ENCODE measurements at places on chromosomes 11 and 22.
A peak's percentile ranks its signal among the peaks of the same experiment; 100 is the strongest.

- DNase-seq, result no peak
Measured at GRCh38 chr11:69683764-69684333, 8.7 kb upstream of the LTO1 start.

DNA sequence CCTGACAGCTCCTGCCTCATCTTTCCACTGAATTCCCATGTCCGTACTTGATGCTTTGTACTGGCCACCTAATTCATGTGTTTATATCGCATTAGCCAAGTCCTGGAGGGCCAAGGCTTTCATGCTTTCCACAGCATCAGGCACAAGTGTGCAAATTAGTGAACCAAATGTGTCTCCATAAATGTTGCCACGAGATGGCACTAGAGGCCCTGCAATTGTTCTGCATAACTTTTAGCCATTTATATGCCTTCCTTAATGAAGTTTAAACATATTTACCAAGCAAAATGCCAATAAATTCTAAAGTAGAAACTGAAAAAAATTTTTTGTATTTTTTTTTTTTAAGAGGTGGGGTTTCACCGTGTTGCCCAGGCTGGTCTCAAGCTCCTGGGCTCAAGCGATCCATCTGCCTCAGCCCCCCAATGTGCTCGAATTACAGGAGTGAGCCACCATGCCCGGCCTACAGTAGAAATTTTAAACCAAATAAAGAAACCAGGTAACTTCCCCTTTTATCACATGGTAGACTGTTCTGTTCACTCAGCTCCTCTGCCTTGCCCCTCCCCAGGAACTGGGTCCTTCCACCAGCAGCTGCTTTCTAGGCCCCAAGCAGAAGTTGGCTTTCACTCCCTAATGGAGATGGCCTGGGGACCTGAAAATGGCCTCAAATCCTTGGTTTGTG is 20.8 kb upstream of the IL18BP start:
- peak; percentile 57 for DNase-seq

DNA sequence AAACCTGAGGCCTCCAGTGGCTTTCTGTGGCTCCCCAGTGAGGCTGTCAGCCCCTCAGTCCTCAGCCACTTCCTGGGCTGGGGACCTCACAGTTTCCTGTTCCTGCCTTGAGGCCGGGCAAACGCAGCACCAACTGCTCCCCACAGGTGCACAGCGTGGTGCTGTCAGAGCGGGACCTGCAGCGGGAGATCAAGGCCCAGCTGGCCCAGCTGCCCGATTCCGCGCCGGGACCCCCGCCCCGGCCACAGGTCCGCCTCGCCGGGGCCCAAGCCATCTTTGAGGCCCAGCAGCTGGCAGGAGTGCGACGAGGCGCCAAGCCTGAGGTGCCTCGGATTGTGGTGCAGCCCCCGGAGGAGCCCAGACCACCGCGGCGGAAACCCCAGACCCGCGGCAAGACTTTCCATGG is 5.4 kb downstream of the TBC1D10C start:
- DNase-seq, result peak; percentile 89

DNA sequence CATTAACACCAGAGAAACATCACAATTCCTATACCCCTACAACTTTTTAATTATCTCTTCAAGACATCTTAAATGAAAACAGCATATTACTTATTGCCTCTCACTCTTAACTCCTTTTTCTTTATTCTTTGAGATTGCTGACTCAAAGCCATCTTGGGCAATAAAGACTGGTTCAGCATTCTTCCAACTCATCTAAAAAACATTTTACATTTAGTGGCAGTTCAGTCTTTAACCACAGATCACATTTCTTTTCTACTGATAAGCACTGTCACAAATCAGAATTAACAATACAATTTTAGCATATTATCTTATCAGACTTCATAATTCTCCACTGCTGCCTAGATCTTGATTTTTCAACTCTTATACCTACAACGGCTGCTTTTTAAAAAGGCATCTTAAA is 34.0 kb downstream of the SIK3 start:
- peak; percentile 48 for DNase-seq

GRCh38 chr11:33731723-33732531 is 4.3 kb downstream of the CD59 start:
- no peak for DNase-seq

- DNase-seq, result no peak
Measured at GRCh38 chr11:14309425-14310192, 49.4 kb downstream of the RRAS2 start.

GRCh38 chr22:28742562-28742962 is 723 bp downstream of the HSCB start:
- no peak for DNase-seq

- no peak for DNase-seq
Measured at GRCh38 chr11:113581713-113582112, 106.5 kb upstream of the DRD2 start.

DNA sequence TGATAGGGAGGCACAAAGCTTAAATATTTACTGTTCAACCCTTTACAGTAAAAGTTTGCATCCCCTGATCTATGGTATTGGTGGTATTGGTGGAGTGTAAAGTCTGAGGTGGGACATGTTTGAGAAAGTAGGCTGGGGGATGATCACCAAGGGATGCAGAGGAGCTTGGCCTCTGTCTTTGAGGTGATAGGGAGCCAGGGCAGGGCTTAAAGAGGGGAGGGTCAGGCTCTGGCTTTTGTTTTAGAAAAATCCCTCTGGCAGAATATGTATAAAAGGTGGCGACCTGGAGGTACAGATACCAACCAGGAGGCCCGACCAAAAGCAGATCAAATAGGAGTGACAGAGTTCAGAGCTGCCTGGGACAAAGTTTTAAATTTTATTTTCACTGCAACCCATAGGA is 59.0 kb downstream of the SWAP70 start:
- DNase-seq, result no peak

DNA sequence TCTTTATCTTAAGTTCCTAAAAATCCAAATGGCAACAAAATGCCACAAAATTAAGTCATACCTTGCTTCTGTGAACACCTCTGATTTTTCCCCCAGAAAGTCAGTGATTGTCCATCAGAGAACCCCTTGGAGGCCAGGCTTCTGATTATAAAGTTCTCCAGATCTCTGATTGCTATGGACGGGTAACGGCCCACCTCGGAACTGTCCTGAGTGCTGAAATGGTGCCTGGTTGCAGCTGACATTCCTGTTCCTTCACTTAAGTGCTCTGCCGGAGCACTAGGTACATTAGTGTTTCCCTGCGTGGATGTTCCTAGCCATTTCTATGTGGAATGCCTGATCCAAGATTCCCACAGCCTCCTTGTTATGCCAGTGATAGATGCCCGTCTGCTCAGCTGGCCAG is 85.0 kb downstream of the CHST1 start:
- DNase-seq, result peak; percentile 40

- no peak for DNase-seq
Measured at GRCh38 chr11:59212744-59213631, at the start of gene MPEG1. MPEG1 (minus strand) TSS chr11:59212927; CDS start chr11:59212865, 62 bp downstream.

GRCh38 chr22:32922186-32922585 is 120.7 kb downstream of the TIMP3 start:
- no peak for DNase-seq

DNA sequence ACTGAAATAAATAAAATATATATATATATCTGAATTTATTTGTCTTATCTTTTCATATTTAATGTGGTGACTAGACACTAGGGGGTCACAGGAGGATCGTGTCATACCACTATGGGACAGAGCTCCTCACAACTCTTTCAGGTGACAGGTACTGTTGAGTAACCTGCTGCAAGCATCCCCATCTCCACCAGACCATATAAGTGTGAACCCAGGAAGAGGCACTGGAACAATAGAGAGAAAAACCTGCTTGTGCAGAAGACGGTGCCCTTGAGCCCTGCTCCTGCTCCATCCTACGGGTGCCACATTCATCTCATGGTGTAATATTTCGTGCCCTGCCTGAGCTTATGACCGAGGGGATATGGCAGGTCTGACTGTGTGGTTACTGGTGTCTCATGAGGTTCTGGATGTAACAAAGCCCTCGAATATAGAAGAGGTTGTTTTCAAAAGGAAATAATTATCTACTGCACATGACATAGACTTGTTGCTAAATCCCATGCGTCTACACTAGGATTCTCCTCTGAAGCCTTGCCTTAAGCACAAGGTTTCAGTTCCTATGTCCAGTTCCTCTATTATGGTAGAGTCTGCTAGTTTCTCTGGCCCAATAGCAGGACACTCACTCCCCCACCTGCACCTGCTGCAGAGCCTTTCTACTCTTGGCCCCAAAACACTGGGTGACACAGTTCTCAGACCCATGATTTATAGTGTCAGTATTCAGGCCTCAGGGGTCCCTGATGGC is 70.4 kb downstream of the GGTLC2 start:
- DNase-seq, result no peak

DNA sequence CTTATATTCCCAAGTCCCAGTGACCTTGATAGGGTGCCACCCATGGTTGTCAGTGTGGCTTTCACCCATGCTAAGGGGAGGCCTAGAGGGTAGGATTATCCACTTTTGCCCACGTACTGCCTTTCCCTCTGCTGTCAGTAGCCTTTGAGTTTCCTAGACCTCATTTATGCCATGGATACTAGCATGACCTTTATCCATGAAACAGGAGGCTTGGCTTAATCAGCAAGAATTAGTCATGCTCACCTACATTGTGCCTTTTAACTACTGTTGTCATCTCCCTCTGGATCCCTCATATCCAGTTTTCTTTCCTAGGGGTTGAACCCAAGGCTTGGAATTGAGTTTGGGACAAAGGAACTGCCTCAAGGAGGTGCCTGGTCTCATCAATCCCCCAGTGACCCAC is 716.7 kb downstream of the NTM start:
- DNase-seq, result no peak

- DNase-seq, result no peak
Measured at GRCh38 chr11:101030692-101031091, 98.9 kb downstream of the PGR start.

- no peak for DNase-seq
Measured at GRCh38 chr11:28793282-28793738, 685.1 kb downstream of the METTL15 start.

DNA sequence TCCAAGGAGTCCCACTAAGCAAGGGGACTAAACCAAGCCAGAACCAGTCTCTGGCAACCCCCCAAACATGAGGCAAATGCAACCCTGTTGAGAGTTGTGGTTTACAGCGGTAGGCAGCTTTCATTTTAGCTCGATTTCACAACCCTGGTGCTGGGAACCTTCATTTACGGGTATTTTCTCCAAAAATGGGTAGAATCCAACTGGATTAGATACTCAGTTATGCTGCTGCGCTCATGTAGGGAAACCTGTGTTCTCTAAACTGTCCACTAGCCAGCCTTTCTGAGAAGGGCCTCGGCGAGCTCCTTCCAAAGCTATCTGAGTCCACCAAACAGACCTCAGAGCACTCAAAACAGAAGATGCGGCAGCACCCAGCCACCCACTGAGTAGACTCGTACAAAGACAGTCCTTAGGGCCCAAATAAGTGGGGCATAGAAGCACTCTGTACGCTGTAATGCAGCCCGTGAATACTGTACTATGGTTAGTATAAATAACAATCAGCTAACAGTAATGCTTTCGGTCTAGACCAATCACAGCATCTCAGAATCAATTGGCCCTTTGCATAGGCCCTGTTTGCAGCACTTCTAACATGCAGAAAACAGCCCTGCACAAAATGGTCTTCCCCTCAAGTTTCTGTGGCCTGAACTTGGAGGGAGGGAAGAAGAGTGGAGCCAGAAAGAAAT is 104.7 kb downstream of the ETS1 start:
- no peak for DNase-seq

DNA sequence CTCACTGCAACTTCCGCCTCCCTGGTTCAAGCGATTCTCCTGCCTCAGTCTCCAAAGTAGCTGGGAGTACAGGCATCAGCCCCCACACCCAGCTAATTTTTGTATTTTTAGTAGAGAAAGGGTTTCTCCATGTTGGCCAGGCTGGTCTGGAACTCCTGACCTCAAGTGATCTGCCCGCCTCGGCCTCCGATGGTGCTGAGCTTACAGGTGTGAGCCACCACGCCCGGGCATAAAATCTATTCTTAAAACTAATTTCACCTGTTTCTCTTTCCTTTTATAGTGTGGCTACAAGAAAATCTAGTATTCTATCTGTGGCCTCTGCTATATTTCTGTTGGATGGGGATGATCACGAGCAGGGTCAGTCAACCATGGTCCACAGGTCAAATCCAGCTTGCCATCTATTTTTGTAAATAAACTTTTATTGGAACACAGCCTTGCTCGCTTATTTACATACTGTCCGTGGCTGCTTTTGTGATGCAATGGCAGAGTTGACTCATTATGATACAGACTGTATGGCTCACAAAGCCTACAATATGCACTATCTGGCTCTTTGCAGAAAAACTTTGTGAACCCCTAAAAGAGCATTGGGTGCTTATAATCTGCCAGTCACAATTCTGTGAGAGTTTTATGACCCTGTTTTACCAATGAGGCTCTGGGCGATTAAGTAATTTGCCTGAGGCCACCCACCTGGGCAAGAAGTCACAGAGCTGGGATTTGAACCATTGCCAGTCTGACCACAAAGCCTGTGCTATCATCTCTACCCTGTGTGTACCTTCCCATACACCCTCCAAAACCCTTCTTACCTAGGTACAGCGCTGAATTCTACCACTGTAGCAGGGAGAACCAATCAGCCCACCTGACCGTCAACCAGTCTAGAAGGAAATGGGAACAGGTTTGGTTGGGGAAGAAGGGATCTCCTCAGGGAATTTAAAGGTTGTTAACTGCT is 28.3 kb downstream of the SLC1A2 start:
- DNase-seq, result no peak

GRCh38 chr11:29343465-29344333 is 673.1 kb downstream of the KCNA4 start:
- peak; percentile 52 for DNase-seq

- no peak for DNase-seq
Measured at GRCh38 chr11:128519338-128519737, 68.0 kb downstream of the ETS1 start.

DNA sequence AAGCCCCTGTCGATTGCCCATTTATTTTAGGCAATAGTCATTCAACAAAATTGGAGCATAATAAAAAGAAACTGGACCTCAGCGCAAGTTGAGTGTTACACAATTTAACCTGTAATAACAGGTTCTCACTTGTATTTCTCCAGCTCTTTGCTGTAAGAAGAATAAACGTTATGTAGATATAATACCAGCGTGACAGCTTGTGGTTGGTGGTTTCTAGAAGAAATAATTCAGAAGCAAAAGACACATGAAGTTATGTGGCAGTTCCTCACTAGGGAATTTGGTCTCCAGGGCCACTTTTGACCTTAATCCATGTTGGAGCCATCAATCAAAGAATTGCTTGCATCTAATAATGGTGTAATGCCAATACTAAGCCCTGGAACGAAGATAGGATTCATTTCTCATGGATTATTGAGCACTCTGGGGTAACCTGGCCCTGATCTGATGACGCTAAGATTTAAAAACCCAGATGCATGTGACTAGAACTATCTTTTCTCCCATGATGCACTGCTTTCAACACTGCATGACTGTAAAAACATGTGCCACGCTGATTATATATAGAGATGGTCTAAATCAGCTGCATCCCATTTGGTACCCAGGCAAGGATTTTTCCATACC is 129.7 kb upstream of the LDLRAD3 start:
- no peak for DNase-seq

DNA sequence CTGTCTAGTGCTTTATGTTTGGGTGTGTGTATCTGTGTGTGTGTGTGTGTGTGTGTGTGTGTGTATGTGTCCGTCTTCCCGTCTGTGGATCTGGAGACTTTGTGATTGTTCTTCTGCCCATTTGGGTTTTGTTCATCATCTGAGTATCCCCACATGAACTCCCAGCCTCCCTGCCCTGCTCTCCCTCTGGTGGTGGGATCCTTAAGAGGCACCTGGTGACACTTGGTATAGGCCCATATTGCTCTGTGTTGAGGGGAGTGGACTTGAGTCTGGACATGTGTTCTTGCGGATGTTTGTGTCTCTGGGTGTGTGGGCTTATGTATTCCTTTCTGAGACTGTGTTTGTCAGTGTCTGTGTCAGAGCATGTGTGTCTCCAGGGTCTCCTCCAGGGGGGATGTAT is 15.3 kb downstream of the RCOR2 start:
- no peak for DNase-seq

- DNase-seq, result peak; percentile 79
Measured at GRCh38 chr11:79304599-79305212, 136.1 kb downstream of the TENM4 start.

Data from MM.1S (cell line).